ENCODE measurements at places on chromosomes 1 and 21. TPM values are rescaled to one million over a fixed set of nuclear protein-coding genes. Genes with fewer than 3 reads are reported as not detected.
A peak's percentile ranks its signal among the peaks of the same experiment; 100 is the strongest.

- DNase-seq, result peak; percentile 61
Measured at GRCh38 chr1:65309304-65310077, at the start of gene DNAJC6. DNAJC6 (plus strand) TSS chr1:65309543; CDS start chr1:65309746, 203 bp downstream.

DNA sequence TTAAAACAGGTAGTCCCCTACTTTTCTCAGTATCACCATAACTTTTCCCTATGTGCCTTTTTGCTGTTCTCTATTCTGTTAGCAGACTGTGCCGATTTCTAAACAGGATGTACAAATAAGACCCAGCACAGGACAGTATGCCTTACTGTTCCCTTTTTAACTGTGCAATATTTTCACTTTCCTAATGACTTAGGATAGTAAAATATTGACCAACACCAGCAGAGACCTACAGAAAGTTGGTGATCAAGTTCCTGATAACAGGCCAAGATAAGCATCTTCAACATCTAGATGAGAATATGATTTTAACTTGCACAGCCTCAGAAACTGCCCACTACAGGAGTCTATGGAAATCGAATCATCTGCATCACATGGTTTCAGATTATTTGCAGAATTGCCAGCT is 42.0 kb downstream of the ADSS2 start:
- no peak for DNase-seq

GRCh38 chr1:109112056-109112651 is 1.8 kb upstream of the ELAPOR1 start:
- DNase-seq, result peak; percentile 20

DNA sequence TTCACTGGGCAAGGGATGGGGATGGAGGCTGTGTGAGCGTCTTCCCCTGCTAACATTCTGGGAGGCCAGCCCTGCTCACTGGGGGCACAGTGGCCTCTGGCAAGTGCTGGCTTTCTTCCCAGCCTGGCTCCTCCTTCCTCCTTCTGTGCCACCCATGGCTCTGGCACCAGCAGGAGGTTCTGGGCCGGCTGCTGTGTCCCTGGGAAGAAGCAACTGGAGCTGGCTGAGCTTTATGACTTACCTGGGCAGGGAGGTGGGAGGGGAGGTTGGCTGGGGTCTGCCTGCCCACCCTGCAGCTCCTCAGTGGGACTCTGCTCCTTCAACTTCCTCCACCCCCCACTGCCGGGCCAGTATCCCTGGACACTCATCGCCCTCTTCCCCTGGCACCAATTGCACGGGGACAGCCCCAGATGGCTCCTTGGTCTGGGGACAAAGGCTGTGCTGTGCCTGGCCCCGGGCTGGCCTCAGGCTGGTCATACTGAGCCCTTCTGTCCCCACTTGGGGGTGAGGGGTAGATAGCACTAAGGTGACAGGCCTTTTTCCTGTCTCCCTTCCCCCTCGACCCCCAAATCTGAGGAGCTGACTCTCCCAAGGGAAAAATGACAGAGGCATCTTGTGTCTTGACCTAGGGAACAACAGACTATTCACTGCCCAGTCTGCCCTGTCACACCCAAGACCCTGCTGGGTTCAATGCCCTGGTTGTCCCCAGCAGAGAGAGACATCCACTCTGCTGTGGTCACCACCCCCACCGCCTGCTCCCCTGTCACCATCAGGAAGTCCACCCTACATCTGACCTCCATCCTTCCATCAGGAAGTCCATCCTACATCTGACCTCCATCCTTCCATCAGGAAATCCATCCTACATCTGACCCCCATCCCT is 14.4 kb downstream of the CDK18 start:
- no peak for DNase-seq

DNA sequence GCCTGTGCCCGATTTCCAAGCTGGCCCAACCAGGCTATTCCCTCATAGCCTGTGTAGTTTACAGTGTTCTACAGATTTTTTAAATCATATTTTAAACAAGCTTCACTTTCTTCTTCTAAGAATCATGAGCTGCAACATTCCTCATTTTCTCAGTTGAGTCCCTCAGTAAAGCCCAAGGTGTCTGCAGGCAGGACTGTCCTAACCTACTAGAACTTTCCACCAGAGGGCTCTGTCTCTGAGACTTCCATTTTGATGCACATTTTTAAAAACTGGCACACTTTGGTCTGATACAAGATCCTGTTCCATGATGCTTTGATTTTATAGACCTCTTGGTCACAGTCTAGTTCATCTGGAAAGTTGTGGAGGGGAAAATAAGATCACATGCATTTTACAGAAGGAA is 21.6 kb upstream of the SLAMF6 start:
- DNase-seq, result no peak

GRCh38 chr1:235017719-235018118 is 110.9 kb downstream of the TOMM20 start:
- peak; percentile 61 for DNase-seq

- peak; percentile 65 for DNase-seq
Measured at GRCh38 chr1:154352581-154353459, 27.5 kb downstream of the ATP8B2 start.

DNA sequence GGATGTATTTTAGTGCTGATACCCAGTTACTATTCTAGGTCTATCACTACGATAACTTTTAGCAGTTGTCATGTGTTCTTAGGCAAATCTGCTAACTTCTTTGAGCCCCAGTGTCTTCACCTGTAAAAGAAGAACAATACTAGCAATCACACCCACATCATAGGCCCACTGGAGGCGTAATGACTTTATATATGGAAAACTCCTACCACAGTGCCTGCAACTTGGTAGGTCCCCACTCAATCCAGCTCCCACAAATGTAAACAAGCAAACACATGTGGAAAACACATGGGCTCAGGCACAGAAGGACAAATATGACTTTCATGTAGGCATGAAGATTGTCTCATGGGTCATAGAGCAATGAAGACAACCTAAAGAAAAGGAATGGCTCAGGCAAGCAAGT is 115.8 kb downstream of the TBX19 start:
- no peak for DNase-seq

- no peak for DNase-seq
Measured at GRCh38 chr1:30332116-30333094, 391.0 kb downstream of the MATN1 start.

DNA sequence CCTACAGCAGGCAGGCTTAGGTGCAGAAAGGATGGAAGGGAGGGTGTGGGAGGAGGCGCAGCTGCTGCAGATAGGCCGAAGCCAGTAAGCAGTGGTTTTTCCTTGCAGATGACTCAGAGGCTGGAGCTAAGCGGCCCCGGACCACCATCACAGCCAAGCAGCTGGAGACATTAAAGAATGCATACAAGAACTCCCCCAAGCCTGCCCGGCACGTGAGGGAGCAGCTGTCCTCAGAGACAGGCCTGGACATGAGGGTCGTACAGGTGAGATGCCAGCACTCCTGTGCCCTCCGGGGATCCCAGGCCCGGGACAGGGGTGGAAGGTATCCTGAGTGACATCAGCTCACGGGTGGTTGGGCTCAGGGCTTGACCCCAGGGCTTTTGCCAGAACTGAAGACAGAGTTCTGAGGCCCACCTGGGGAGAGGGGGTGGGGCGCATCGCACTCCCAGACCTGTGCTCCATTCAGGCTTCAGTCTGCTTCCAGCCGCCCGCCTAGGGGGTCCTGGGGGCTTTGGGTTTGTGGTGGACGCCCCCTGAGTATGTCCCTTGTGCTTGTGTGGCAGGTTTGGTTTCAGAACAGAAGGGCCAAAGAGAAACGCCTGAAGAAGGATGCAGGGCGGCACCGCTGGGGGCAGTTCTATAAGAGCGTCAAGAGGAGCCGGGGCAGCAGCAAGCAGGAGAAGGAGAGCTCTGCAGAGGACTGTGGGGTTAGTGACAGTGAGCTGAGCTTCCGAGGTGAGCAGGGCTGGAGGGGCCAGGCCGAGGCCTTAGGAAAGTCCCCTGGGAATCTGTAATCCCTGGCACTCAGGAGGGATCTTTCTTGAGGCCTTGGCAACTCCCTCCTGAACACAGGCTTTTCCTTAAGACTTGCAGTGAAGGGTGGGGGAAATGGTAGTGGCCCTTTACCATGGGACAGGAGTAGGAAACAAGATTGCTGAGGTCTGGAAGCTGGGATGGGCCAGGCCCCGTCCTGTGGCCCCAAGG is 41.5 kb downstream of the LHX4 start:
- DNase-seq, result peak; percentile 68

Gene SEMA4A
- polyA plus RNA-seq, result 0.27 TPM

Gene PCBP3
- polyA plus RNA-seq, result 0.51 TPM

Gene GJA4
- not detected for polyA plus RNA-seq

Gene NBPF6
- not detected for polyA plus RNA-seq

Gene NTNG1
- polyA plus RNA-seq, result 12.5 TPM

Gene PSMD4
- polyA plus RNA-seq, result 210 TPM

Gene SERPINC1
- polyA plus RNA-seq, result 0.06 TPM

Gene GORAB
- polyA plus RNA-seq, result 13.8 TPM

Gene TMPRSS3
- polyA plus RNA-seq, result not detected

All from fibroblast of lung (primary cell).